NCI-H774 (cell line): ENCODE measurements at places on chromosomes 7 and 10.
A peak's percentile ranks its signal among the peaks of the same experiment; 100 is the strongest.

- no peak for DNase-seq
Observed at GRCh38 chr10:132554991-132555647, 17.5 kb downstream of the INPP5A start.

DNA sequence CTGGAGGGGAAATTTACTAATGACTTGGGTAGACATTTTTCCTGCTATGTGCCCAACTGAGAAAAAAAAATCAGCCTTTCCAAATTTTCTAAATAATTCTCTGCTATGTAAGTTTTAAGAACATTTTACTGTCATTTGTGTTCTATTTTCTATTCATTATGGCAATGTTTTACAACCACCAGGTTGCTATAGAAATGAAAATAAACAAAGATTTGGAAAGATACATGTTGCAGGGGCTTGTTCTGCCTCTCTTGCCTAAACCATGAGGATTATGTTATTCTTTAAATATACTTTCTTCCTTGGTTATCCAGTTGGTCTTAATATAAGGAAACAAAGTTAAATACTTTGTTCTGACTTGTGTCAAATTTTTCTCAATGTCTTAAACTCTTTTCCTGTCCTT, 257.2 kb downstream of the TWIST1 start:
- no peak for DNase-seq

GRCh38 chr10:10967581-10968256, 50.0 kb upstream of the CELF2 start:
- DNase-seq, result no peak

GRCh38 chr7:1742555-1743303, 72.7 kb downstream of the ELFN1 start:
- DNase-seq, result peak; percentile 3
